ENCODE measurements at places on chromosomes 3 and 15. TPM values are rescaled to one million over a fixed set of nuclear protein-coding genes. Genes with fewer than 3 reads are reported as not detected.

DNA sequence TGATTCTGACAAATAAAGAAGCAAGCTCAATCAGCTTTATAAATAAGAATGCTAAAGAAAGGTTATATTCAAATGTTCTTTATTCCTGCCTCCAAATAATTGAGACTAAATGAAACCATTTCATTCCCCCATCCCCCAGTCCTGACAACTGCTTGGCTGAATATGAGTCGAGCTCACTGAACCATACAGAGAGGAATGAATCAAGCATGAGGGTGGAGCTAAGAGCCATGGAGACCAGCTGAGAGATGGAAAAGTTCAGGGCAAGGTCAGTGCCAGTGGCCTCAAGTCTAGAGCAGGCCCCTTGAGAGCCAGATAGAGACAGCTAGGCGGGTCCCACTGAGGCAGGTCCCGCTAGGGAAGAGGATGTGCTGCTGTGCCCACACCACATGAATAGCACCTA, 188.7 kb upstream of the EIF1B start:
- no peak for DNase-seq
- no peaks in the 10 kb centered on the region for H3K4me1 ChIP-seq
- H3K36me3 ChIP-seq, result no peaks in the 10 kb centered on the region

- no peaks in the 10 kb centered on the region for H3K27me3 ChIP-seq
- H3K4me3 ChIP-seq, result no peak overlapping the region
- no peak overlapping the region for H3K27ac ChIP-seq
- H3K4me1 ChIP-seq, result no peaks in the 10 kb centered on the region
- no peak for DNase-seq
These were observed 103.1 kb downstream of the MEX3B start for GRCh38 chr15:81942655-81943195.

- H3K4me3 ChIP-seq, result no peak overlapping the region
- H3K36me3 ChIP-seq, result no peaks in the 10 kb centered on the region
- H3K27me3 ChIP-seq, result no peaks in the 10 kb centered on the region
- no peak for DNase-seq
These were observed 556.7 kb downstream of the FGF12 start for GRCh38 chr3:192170659-192171058.

DNA sequence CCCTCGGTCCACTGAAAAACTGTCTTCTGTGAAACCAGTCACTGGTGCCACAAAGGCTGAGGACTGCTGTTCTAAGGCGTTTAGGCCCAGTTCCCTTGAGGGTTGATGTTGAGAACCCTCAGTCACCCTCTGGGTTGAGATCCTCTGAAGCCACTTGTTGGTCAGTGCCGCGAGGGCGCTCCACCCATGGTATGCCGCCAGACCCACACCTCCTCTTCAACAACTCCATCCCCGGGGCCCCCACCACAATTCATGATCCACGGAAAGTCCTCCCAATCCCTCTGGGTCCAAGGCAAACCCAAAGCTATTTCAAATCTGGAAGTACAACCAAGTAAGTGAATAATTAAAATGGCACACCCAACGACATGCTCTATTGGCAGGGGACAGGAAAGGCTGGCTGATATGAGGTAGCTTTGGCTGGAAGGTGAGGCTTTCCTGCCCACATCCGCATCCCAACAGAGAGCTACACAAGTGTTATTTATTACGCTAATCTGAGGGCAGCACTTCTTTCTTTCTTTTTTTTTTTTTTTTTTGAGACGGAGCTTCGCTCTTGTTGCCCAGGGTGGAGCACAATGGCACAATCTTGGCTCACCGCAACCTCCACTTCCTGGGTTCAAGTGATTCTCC, 58.1 kb downstream of the XXYLT1 start:
- H3K4me1 ChIP-seq, result peaks cover 28% of the 10 kb centered on the region
- no peaks in the 10 kb centered on the region for H3K27me3 ChIP-seq
- no peak for DNase-seq
- no peaks in the 10 kb centered on the region for H3K36me3 ChIP-seq

DNA sequence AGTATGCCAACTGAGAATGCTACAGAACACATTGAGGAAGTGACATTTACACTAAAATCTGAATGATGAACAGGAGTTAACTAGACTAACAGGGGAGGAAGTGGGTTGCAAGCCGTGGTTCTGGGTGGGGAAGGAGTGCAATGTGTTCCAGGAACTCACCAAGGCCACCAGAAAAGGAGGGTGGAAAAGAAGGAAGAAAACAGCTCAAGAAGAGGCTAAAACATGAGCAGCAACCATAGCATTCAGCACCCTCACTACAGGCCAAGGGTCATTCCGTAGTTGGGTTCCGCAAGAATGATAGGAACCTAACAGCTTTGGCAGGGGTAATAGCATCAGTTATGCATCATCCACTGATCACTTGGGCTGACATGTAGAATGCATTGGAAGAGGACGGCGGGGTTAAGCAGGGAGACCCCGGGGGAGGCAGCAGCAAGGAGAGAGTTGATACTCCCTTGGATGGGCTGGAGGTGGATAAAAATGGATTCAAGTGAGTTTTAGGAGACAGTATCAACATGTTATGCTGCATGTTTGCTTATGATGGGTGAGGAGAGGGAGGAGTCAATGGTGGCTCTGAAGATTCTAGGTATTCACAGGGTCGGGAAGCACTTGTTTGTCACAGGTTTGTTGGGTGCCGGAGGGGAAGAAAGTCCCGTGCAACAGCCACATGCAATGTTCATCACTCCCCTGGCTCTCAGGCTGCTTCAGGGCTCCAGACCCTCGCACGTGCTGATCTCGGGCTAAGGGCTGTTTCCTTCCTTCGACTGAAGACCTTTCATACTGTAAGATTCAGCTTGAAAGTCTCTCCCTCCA, 53.2 kb downstream of the LIPC start:
- H3K27ac ChIP-seq, result no peak overlapping the region
- no peak for DNase-seq
- no peaks in the 10 kb centered on the region for H3K36me3 ChIP-seq
- no peaks in the 10 kb centered on the region for H3K27me3 ChIP-seq

- no peaks in the 10 kb centered on the region for H3K36me3 ChIP-seq
- no peaks in the 10 kb centered on the region for H3K4me1 ChIP-seq
- H3K27ac ChIP-seq, result no peak overlapping the region
- H3K4me3 ChIP-seq, result no peak overlapping the region
- DNase-seq, result no peak
These were observed 378.7 kb downstream of the MCTP2 start for GRCh38 chr15:94610069-94610468.

DNA sequence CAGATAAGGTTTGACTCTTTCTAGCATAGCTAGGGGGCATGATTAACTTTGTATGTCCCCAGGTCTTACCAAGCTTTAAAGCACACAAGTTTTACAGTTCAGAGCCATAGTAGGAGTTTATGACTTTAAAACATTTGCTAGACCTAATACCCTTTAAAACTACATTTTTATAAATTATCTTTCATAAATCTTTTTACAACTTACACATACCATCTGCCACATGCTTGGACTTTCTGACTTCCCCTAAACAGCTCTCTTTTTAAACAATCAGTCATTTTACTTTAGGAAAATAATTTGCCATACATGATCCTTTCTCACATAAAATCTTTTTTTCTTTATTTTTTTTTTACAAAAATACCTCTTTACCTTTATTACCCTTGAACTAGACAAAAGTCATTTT, 735.3 kb upstream of the CADM2 start:
- H3K4me1 ChIP-seq, result no peaks in the 10 kb centered on the region
- no peaks in the 10 kb centered on the region for H3K27me3 ChIP-seq
- no peak for DNase-seq
- H3K27ac ChIP-seq, result no peak overlapping the region

Gene GASK1A
- total RNA-seq, result 6.8 TPM

- H3K27ac ChIP-seq, result no peak overlapping the region
- no peak overlapping the region for H3K4me3 ChIP-seq
- DNase-seq, result no peak
- no peaks in the 10 kb centered on the region for H3K36me3 ChIP-seq
These were observed 150.8 kb downstream of the ATP10A start for GRCh38 chr15:25712192-25712960.

Gene CELSR3
- 0.05 TPM for total RNA-seq

- no peaks in the 10 kb centered on the region for H3K27me3 ChIP-seq
- no peaks in the 10 kb centered on the region for H3K36me3 ChIP-seq
- no peaks in the 10 kb centered on the region for H3K4me1 ChIP-seq
- H3K4me3 ChIP-seq, result no peak overlapping the region
- H3K27ac ChIP-seq, result no peak overlapping the region
These were observed 424.6 kb downstream of the GRM7 start for GRCh38 chr3:7285505-7285904.

GRCh38 chr3:149967086-149967685, 3.5 kb downstream of the PFN2 start:
- peaks cover 40% of the 10 kb centered on the region for H3K4me1 ChIP-seq
- H3K36me3 ChIP-seq, result peaks cover 37% of the 10 kb centered on the region
- H3K4me3 ChIP-seq, result peak overlapping the region; percentile 82
- no peaks in the 10 kb centered on the region for H3K27me3 ChIP-seq

- no peaks in the 10 kb centered on the region for H3K4me1 ChIP-seq
- H3K36me3 ChIP-seq, result no peaks in the 10 kb centered on the region
- no peak overlapping the region for H3K27ac ChIP-seq
These were observed 32.2 kb downstream of the GRM2 start for GRCh38 chr3:51739110-51739509.
